ENCODE measurements at places on chromosomes 12 and 14.

DNA sequence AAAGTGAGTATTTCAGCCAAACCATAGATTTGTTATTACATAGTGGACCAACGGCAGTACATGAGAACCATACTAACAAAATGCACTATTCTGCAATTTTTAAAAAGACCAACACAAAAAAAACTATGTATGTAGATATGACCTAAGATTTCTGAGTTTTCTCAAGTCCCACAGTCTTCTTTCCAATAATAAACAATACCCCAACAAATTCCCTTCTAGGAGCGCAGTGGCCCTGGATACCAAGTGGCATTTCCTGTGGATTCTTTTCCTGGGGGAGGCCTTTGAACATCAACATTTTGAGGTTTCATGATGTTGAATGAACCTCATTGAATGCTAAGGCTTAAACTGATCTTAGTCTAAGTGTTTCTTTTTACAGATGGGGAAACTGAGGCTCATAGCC is 210.5 kb downstream of the BCAT1 start:
- DNase-seq: no peak

GRCh38 chr12:25319233-25319984 is 68.7 kb upstream of the KRAS start:
- no peak for DNase-seq

GRCh38 chr14:99023371-99023770 is 248.6 kb downstream of the BCL11B start:
- DNase-seq: no peak

DNA sequence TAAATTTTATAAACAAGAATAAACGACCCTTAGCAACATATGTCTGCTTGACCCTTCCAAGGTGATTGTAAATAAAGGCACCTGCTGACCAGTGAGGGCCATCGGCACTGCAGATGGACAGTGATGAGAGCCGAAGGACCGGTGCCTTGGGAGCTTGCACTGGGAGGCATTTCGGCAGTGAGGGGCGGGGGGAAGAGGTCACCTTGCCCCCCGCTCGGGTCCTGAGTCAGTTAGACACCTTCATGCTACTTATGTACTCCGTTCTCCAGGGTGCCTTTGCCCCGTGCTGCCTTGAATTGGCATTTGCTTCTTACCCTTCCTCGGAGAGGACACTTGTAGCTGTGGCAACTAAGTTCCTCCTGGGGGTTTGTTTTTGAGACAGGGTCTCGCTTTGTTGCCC is 23.0 kb downstream of the MMAB start:
- no peak for DNase-seq

DNA sequence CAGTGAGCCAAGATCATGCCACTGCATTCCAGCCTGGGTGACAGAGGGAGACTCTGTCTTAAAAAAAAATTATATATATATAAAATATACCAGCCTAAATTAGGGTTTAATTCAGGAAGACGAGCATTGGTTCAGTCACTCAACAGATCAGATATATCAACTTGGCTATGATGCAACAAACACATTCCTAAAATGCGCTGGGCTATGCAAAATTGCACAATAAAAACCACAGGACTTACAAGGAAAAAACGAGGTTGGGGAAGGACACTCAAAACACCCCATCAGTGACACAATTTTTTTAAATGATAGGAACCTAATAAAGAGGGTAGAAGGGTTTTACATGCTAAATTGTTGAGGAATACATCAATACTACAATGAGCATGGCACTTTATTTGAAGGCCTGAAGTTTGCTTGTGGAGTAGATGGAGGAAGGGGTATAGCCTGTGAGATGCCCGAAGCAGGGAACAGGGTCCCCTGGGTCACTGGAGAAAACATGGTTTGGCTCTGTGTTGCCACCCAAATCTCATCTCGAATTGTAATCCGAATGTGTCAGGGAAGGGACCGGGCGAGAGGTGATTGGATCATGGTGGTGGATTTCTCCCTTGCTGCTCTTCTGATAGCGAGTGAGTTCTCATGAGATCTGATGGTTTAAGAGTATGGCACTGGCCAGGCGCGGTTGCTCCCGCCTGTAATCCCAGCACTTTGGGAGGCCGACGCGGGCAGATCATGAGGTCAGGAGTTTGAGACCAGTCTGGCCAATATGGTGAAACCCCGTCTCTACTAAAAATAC is 71.2 kb downstream of the TNFAIP2 start:
- no peak for DNase-seq

GRCh38 chr12:129753586-129753985 is 150.2 kb downstream of the TMEM132D start:
- no peak for DNase-seq

GRCh38 chr14:31854508-31855075 is 222.5 kb upstream of the ARHGAP5 start:
- no peak for DNase-seq

GRCh38 chr12:89316705-89317139 is 35.6 kb downstream of the DUSP6 start:
- no peak for DNase-seq

DNA sequence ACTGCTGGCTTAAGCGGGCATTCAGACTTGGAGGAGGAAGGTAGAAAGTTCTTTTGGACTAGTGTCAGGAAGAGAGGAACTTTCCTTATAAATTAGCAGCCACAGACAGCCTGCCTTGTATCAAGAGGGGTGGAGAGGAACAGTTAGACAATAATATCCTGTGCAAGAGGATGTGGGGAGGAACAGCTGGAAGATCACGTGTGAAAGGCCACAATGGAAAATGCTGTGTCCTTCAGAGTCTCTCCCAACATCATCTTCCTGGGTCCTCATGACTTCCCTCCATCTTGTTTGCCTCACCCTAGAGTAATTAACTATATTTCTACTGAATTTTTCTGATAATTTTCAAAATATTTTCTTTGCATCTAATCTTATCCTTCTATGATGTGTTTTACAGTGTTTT is 117.4 kb downstream of the MGAT4C start:
- no peak for DNase-seq

GRCh38 chr12:67062193-67062592 is 207.0 kb upstream of the CAND1 start:
- DNase-seq: no peak

GRCh38 chr12:26628234-26628633 is 204.8 kb downstream of the ITPR2 start:
- no peak for DNase-seq

- DNase-seq: no peak
Observed at GRCh38 chr14:104218361-104219180, 80.2 kb downstream of the KIF26A start.

DNA sequence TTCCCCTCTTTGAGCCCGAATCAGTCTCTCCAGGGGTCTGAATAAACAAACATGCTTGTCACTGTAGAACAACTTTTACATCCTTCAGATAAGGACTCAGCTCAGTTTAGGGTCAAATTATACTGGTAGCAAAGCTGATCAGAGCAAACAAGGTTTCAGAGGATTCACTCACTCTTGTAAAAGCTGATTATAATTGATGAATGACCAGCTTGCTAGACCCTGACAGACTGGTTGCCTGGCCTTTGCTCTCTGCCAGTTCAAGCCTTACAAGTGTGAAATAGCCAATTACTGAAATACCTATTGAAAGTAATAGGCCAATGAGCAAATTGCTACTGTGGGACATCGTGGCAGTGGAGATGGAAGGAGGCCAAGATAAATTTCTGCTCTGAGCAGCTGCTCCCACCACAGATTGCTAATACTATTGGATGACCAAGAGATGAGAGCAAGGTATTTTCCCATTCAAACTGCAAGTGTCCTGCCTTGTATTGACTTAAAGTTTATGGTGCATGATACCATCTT is 177.6 kb downstream of the PDZRN4 start:
- no peak for DNase-seq

DNA sequence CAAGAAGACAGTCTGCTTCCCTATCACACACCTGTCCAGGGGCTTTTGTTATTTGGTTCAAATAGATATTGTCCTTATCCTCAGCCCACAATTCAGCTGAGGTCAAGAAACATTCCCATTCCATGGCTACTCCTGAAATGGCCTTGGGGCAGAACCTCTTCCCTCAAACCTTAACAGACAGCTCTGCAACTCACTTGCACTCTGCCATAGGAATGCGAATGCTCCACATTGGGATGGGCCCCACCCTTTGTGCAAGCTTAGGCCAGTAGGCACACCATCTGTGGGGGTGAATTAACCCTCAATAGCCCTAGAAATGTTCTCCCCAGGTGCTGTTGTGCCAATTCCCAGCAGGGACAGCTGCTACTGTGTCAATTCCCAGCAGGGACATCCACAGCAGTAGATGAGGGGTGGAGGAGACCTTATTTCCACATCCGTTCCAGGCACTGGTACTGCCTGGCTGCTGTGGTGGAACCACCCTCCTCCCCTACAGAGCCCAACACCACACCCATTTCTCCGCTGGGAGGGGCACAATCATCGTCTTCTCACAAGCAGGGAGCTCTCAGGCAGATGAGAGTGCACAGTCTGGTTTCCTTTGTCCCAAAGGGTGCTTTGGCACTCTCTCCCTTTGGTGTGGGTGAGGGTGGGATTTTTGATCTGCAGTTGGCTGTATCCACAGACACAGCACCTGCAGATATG is 42.3 kb upstream of the GLIPR1 start:
- no peak for DNase-seq

GRCh38 chr14:85572845-85573244 is 42.9 kb downstream of the FLRT2 start:
- DNase-seq: no peak

- DNase-seq: no peak
Observed at GRCh38 chr12:50742776-50743175, 21.1 kb upstream of the ATF1 start.

DNA sequence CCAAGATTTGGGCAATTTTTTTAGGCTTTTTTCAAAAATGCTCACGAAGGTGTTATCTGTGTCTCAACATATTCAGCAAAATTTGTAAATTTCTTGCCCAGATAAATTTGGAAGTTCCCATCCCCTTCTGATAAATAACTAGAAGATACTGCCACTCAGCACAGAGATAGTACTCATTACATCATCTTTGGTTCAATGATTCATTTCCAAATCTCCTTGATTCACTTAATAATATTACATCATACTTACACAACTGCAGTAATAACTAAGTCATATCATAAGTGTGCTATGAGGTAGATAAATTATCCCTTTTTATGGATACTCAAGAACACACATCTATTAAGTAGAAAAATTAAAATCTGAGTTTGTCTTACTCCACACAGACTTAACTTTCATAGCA is 89.4 kb downstream of the RPAP3 start:
- DNase-seq: no peak

GRCh38 chr14:94345344-94346064 is 22.4 kb upstream of the SERPINA6 start:
- no peak for DNase-seq

GRCh38 chr12:11753826-11754225 is 104.4 kb downstream of the ETV6 start:
- DNase-seq: no peak

DNA sequence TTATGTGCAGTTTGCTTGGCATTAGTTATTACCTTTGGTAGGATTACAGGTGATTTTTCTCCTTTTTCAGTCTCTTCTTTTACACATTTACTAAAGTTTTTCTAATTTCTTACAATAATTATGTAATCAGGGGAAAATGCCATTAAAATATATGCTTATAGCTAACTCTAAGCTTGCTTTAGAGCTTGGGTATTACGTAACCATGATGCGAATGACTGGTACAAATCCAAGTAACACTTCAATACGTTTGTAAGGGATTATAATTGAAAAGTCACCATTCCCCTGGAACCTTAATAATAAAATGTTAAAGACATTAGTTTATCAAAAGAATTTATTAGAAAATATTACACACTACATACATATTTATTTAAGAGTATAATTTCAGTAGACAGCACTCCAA is 71.6 kb downstream of the SCAF11 start:
- no peak for DNase-seq

DNA sequence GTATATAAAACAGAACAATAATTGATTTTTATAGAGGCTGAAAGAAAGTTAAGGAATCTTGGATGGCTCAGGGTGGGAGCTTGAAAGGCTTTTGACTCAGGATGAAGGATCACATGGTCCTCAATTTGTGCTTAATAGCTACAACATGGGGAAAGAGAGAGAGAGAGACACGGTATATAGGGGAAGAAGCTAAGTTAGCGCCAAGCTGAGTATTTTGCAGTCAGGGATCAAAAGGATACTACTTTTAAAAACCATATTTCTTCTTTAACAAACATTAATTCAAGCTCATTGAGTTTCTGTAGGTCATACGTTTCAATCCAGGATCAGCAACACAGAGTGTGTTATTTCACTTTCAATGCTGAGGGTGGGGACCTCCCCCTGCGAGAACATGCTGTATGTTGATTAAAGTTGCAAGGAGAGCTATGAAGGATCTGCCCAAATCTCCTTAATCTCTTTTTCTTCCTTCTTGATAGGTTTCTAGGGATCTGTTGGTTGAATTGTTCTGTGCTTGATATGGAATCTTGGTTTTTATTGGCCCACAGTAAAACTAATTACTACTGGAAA is 133.1 kb upstream of the NUDT4 start:
- no peak for DNase-seq

DNA sequence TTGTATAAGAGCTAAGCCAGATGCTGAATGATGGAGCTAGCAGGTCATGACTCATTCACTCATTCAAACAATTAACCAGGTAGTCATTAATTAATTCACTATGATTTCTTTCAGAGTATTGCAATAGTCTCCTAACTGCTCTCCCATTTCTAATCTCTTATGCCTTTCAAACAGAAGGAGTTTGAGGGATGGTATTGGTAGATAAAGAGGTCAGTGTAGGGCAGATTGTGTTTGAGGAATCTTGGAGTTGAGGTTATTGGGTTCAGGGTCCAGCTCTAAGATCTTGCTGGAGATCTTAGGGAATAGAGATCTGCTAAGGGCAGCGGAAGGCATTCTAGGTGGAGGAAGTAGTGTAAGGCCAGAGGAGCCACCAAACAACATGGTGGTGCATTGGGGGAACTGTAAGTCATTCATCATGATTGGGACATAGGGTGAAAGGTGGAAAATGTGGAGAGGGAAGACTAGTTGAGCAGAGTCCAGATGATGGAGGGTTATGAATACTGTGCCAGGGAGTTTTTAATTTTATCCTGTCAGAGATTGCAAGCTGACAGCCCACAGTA is 11.7 kb downstream of the DGKA start:
- no peak for DNase-seq

DNA sequence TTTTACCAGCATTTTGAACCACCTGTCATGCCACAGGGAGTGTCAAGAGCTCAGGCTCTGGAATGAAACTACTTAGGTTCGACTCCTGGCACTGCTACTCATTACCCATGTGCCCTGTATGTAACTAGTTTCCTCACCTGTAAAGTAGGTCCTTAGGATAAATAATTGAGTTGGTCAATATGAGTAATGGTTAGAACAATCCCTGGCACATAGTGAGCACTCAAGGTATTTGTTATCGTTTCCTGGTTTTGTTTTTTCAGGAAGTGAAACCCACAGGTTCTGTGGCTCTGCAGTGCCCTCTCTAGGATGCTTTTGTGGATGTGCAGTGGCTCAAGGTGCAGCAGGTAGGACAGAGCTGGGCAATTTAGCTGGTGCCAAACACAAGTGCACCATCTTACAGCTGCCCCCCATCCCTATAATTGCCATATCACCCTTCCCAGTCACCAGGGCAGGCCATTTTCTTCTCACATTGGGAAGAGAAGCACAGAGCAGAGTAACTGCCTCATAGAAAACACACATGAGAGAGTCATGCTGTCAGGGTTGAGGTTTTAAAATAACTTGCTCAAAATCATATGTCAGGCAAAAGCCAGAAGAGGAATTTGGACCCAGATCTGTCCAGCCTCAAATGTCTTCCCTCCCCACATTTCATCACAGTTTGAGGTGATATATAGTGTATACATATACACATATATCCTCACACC is 297.5 kb downstream of the RPAP3 start:
- DNase-seq: no peak
